Left renal cortex interstitium (tissue), 4 donors: ENCODE measurements at places on chromosomes 11 and 22.

DNA sequence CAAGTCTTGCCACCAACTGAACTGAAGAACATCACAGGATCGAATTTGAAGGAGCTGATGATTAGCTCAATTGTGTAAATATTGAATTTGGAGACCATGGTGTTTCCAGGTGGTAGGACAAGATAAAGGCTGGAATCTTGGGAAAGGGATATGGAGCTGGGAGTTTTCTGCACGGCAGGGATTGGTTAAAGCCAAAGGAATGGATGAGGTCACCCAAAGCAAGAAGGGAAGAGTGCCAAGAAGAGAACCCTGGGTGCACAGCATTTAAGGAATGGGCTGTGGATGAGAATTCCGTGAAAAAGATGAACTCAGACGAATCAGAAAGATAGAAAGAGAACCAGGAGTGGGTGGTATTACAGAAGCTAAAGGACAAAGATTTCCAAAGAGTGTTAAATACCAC lies 29.4 kb upstream of the RRAS2 start:
- DNase-seq = no peak

- no peak for DNase-seq
Measured at GRCh38 chr11:62575156-62575555, 1.5 kb upstream of the EEF1G start.

DNA sequence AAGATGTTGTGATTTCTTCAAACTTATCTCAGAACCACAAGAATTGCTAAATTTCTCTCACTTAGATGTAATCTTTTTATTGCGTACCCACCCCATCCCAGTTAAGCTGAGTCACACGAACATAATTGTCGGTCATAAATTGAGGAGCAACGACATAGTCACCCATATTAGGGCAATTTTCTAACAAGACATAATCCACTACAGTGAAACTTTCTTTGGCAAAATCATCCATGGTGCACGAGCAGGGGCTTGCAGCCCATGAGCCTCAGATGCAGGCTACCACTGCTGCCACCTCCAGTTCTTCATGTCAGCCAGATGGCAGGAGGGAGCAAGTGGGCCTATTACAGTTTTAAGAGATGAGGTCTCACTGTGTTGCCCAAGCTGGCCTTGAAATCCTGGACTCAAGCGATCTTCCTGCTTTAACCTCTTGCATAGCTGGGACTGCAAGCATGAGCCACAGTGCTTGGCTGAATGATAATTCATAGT lies 70.3 kb upstream of the GRK2 start:
- no peak for DNase-seq

GRCh38 chr11:10379426-10379825 lies 74.6 kb downstream of the ADM start:
- no peak for DNase-seq

GRCh38 chr22:22684580-22685561 lies 40.5 kb downstream of the GGTLC2 start:
- no peak for DNase-seq

- no peak for DNase-seq
Measured at GRCh38 chr22:41910050-41911000, 4.5 kb downstream of the SHISA8 start.

DNA sequence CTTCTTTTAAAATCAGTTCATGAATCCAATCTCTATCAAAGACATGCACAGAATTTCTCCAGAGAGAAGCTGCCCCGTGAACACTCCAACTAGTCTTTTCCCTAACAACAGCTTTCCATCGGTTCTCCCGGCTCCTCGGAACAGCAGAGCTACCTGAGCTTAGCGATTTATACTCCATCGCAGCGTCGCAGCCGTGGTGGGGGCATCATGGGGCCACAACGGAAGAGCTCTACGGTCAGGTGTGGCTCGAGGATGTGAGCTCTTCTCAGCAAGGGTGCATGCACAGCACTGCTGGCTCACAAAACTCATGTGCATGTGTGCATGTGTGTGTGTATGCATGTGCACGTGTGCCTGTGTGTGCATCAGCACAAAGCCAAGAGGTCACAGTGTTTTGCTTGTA lies 11.7 kb upstream of the MOB2 start:
- DNase-seq = no peak

DNA sequence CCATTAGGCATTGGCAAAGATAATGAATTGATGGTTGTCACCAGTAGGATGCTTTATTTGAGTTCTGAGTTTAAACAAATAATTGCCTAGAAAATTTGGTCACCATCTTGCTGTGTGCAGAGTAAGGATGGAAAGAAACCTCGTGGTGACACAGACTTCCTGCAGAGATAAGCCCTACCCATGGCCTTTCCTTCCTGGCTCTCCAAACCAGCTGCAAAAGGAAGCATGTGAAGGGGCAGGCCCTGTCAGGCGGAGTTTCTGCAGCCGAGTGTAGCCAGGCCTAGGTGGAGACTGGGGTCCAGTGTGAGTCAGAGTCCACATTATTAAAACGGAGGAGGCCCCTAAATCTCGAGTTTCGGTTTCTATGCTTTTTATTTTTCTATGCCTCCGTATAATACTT lies 83.1 kb upstream of the ADSL start:
- no peak for DNase-seq
